ENCODE measurements at places on chromosomes 3 and 15. TPM values are rescaled to one million over a fixed set of nuclear protein-coding genes. Genes with fewer than 3 reads are reported as not detected.

The CLK3 gene
- total RNA-seq: 38.4 TPM

The GLT8D1 gene
- total RNA-seq: 108 TPM

The SLC33A1 gene
- 46.7 TPM for total RNA-seq

The GOLGA6D gene
- total RNA-seq: not detected

The PLCH1 gene
- 14.2 TPM for total RNA-seq

The CAND2 gene
- 6.1 TPM for total RNA-seq

The ACTC1 gene
- total RNA-seq: under 0.01 TPM

The WDR93 gene
- total RNA-seq: under 0.01 TPM

The GOLGA8O gene
- total RNA-seq: 0.43 TPM

The TMCC1 gene
- total RNA-seq: 10.6 TPM

The CALML4 gene
- total RNA-seq: 1.7 TPM

The LRRIQ4 gene
- not detected for total RNA-seq

The GOLGA8K gene
- not detected for total RNA-seq

The UROC1 gene
- under 0.01 TPM for total RNA-seq

The SCAANT1 gene
- not detected for total RNA-seq

The NEK10 gene
- 1.9 TPM for total RNA-seq

The PIK3CA gene
- total RNA-seq: 30.2 TPM

The IL17RC gene
- 42.8 TPM for total RNA-seq

The ANKUB1 gene
- not detected for total RNA-seq

The ITGA11 gene
- total RNA-seq: 159 TPM

Measured in fibroblast of villous mesenchyme (primary cell).